Panc1 (cell line): ENCODE measurements at places on chromosomes 12 and 14.

- no peak for DNase-seq
Observed at GRCh38 chr12:16163901-16164300, 113.6 kb downstream of the SLC15A5 start.

- no peak for DNase-seq
Observed at GRCh38 chr14:58794993-58795762, 157.4 kb downstream of the DACT1 start.

- DNase-seq: no peak
Observed at GRCh38 chr14:90503582-90503981, 106.8 kb downstream of the CALM1 start.

DNA sequence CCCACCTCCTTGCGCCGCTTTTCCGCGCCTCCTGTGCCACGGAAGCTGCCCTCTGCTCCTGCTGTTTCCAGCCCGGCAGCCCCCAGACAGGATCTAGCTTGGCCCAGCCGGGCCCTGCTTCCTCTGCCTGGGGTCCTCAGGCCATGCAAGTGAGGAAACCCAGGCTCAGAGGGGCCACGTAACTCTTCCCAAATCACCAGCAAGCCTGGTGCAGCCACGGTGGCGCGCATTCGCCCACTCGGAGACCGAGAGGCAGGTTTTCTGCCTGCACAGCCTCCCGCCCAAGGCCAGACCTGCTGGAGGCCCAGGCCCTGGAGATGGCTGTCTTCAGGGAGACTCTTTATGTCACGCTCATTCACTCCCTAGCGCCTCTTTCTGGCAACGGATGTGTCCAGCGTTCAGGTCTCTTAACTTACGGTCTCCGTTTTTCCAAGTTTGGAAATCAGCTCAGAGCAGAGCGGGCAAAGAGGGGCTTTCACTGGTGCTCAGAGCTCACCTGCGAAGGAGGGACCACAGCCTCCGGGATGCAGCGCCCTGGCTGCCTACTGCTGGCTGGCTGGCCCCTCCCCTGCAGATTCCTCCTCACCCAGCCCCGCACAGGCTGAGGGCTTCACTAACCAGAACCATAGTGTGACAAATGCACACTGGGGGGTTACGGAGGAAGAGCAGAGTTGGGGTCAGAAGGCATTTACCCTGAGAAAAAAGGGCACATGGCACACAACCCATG lies 20.6 kb upstream of the CEP170B start:
- no peak for DNase-seq

DNA sequence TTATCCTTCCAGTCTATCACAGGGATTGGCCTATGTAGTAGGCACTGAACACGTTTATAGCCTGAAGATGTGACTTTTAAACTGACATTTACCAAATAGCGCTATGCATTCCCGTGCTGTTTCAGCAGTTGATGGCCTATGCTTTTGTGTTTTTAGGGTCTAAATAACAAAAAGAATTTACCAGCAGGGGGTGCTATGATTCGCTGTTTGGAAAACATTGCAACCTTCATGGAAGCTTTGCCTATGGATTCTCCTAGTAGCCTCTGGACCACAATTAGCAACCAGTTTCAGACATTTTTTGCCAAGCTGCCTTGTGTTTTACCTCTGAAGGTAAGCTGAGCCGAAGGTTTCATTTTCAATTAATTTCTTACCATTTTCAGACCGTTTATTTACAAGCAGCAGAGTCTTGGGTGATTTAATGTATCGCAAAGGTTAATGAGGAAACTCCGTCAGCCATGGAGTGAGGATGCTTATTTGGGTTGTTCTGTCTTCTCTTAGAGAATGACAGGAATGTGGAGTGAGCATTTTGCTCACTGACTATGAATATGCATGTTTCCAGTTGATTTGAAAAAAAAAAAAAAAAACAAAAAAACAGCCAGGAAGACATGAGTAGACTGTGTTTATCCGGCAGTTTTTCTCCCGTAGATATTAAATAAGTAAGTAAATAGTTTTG lies 133.1 kb downstream of the PRIMA1 start:
- peak; percentile 27 for DNase-seq

GRCh38 chr12:89574736-89575208 lies 48.9 kb upstream of the POC1B start:
- no peak for DNase-seq

DNA sequence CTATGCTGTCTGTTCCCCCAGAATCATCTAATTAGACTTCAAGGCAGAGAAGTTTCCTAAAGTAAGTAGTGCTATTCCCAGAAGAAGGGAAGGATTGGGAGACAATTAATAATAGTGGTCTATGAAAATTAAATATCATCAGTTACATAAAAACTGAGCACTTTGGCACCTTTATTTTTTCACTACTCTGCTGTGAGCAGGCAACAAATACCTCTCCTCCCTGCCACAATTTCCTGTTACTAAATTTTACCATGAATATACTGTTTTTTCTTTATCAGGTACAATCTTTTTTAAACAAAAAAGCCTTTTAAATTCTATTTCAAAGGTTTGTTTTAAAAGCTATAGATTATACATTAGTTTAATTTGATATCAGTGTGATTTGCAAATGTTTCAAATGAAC lies 29.4 kb upstream of the KRAS start:
- no peak for DNase-seq

GRCh38 chr12:66751432-66752113 lies 72.7 kb upstream of the GRIP1 start:
- no peak for DNase-seq

DNA sequence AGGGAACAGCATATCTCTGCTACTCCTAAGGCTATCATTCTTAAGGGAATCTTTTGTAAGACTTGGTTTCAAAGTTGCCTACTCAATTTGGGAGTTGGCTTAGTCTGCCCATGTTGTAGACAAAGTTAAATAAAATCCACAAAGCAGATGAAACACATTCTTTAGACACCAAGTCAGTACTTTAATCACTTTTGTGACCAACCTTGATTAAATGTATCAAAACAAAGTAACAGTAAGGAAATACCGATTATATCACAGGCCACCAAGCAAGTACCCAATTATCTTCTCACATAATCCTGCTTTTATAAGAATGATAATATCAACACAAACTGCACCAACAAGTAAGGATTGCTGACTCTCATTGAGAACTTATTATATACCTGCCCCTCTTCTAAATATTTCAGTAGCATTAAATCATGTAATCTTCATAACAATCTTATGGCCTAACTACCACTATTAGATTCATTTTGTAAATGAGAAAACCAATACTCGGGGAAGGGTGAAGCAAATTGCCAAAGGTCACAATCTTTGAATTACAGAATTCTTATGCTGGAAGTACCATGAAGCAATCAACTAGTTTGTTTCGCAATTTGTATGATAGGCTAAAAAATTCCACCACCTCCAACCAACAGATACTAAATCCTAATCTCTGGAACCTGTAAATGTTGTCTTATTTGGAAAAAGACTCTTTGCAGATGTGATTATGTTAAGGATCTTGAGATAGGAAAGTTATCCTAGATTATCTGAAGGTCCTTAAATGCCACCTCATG lies 12.6 kb upstream of the DIO2 start:
- no peak for DNase-seq

DNA sequence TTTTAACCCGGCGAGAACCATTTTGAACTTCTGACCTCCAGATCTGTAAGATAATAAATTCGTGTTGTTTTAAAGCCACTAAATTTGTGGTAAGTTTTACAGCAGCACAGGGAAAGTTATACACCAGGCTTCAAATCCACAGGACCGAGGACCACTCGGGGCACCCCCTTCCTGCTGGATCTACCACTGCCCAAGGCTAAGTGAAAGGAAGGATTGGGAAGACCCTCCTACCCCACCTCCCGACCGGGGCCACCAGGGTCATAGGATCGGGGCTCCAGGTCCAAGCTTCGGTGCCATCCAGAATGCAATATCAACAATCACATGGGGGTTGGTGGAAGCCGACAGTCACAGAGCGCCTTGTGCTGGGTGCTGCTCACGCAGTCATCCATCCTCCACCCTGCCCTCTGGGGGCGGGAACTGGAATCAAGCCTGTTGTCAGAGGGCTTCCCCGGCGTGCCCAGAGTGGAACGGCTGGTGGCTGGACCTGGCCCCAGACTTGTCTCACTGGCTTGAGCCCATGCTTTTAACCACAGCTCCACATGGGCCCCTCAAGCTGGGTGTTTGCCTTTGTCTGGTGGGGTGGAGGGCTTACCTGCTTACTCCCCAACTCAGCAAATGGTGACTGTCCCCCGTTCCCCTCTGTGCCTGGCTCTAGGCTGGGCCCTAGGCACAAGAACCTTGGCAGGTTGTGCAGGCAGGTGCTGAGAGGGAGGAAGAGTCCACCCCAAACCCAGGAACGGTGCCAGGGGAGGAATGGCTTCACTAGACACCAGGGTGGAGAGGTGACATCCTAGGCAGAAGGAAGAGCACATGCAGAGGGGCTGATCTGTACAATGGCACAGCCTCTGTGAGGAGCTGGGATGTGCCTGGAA lies 180.3 kb upstream of the RTL1 start:
- no peak for DNase-seq

- DNase-seq: no peak
Observed at GRCh38 chr14:79575032-79575431, 636.3 kb downstream of the DIO2 start.

DNA sequence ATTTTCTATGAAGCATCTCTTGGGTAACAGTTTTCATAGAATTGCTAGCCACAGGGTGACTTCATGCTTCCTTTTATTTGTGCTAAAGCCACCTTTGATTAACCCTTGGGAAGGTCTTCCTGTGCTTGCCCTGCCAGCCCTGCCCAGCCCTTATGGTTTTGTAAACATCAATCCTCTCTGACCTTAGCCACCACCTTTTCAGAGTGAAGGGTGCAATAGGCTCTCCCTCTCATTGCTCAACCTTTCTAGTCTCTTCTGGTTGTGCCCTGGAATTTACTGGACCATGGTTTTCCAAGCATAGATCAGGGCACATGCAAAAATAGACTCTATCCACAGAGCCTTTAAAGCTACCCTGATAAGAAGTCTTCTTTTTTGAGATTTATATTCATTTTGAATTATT lies 77.7 kb upstream of the FRMD6 start:
- DNase-seq: no peak

- no peak for DNase-seq
Observed at GRCh38 chr14:71232506-71232905, 325.2 kb downstream of the PCNX1 start.

DNA sequence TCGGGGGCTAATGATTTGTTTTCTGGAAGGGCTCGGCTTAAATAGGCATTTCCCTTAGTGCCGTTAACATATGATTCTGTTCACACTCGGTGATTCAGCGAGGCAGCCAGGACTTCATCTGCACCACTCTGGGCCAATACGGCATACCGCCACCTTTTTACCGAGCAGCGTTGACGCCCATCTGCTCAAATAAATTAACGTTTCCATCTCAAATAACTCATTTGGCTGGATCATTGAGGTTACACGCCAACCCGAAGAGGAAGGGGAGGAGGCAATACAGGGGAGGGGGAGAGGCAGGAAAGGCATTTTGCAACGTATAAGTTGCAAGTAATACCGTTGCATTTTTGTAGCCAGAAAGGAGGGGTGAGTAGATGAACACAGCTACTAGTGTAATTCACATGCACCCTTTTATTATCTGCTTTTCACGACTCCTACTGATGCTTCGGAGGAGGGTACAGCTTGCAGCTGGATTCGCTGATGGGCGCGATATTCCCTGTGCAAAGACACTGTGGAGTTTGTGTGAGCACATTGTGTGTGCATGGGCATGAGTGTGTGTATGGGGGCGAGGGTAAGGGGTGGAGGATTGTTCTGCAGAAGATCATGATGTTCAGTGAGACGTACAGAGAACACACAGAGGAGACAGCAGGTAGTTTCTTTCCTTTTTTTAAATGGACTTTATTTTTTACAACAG lies 45.9 kb downstream of the MAP1LC3B2 start:
- DNase-seq: no peak

DNA sequence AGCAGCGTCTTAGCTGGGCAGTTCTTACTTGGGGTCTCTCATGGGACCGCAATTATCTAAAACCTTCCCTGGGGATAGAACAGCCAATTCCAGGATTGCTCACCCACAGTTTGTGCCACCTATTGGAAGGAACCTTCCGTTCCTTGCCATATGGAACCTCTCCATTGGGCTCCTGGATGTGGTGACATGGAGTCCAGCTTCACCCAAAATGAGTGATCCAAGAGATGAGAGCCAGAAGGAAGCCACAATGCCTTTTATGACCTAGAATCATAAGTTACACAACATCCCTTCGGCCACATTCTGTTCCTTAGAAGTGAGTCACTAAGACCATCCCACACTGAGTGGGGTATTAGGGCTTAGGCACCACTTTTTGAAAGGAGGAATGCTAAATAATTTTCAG lies 164.4 kb downstream of the FBXL14 start:
- no peak for DNase-seq

DNA sequence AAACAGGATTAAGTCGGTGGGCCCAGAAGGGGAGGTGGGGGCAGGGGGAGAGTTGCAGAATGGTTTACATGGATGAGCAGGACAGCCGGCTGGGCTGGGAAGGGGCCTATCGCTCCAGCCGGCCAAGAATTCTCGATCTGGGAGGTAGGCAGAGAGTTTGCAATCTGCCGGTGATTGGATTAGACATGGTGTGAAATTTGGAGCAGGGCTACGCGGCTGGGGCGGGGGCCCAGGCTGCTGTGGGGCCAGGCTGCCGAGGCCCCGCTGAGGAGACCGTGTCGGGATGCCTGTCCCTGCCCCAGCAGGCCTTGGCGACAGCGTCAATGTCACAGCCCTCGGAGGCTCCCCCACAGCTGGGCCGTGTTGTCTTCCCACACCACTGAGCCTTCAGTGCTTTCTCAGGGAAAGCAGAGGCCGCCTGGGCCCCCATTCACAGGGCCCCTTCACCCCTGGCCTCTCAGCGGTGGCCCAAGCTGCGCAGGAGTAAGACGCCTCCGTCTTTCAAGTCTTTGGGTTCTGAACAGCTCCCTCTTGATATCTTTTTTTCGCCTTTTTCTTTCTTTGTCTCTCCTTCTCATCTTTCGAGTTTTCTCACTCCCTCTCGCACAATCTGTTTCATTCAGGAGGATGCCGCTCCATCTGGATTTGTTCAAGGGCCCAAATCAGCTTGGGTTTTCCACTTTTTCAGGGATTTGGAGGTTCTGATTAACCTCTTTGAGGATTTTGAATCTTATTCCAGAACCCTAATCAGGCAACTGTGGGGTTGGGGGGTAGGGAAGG lies 117.5 kb upstream of the PARP11 start:
- no peak for DNase-seq

DNA sequence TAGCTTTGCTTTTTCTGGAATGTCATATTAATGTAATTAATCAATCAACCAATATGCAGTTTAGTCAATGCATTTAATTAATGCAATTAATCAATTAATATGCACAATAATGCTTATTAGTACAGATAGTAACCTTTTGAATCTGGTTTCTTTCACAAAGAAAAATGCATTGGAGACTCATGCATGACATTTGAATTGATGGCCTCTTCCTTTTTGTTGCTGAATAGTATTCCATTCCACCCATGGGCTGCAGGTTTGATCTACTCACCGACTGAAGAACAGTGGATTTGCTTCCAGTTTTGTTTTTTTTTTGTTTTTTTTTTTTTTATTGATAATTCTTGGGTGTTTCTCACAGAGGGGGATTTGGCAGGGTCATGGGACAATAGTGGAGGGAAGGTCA lies 13.1 kb upstream of the GPR132 start:
- DNase-seq: no peak

GRCh38 chr12:50197297-50197727 lies 30.1 kb upstream of the CERS5 start:
- no peak for DNase-seq

GRCh38 chr12:89856431-89856830 lies 147.8 kb upstream of the ATP2B1 start:
- DNase-seq: no peak

- no peak for DNase-seq
Observed at GRCh38 chr12:49979016-49979586, 6.4 kb downstream of the AQP6 start.
